ENCODE measurements at places on chromosomes 5 and 9. TPM values are rescaled to one million over a fixed set of nuclear protein-coding genes. Genes with fewer than 3 reads are reported as not detected.

DNA sequence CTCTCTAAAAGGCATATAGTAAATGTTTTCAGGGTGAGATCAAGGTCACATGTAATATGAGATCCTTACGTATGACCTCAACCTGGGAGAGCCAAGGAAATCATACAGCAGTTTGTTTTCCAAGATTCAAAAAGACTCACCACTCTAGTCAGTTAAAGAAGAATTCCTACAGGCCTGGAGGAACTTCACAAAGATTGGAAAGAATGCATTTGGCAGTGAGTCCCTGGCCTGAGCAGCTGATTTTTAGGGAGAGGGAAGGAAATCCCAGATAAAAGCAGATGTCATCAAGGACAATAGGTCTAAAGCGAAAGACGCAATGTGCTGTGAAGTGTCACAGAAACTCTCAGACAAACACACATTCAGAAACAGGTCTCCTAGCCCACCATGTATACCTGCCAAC, 424.0 kb upstream of the ZNF462 start:
- no peak for DNase-seq

GRCh38 chr9:22215521-22215920, 206.4 kb upstream of the CDKN2B start:
- no peak for DNase-seq

DNA sequence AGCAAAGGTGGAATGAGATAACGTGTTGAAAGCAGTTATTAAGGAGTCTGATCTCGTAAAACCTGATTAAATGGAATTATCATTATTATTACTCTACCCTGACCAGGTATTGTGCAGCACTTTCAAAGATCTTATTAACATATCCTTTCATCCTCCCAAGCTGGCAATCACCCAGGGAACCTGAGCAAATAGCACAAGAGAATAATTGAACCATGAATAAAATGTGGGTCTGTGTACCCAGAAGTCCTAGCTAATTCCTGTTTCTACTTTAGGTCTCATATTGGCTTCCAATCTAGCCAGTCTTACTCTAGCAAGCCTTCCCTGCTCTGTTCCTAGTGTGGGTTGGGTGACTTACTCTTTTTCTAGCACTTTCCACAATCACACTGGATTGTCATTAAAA, 162.2 kb upstream of the STK32A start:
- no peak for DNase-seq

GRCh38 chr5:14365831-14366430, 215.7 kb upstream of the OTULINL start:
- peak; percentile 15 for DNase-seq

Gene GRM6
- total RNA-seq, result not detected

DNA sequence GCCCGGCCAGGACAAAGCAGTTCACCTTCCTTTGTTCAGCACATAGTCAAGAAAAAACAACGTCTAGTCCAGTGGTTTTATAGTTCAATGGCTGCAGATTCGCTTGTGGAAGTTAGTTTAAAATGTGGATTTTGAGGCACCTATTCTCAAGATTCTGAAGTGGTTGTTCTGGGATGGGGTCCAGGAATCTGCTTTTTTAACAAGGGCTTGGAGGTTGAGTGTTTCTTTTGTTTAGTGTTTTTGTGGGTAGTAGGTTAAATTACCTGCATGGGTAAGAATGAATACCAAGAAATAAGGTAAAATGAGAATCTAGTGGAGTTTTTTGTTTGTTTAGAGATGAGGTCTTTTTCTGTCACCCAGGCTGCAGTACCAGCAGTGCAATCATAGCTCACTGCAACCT, 28.4 kb upstream of the NADK2 start:
- no peak for DNase-seq

- DNase-seq, result peak; percentile 68
These were observed 44.9 kb upstream of the STXBP1 start for GRCh38 chr9:127567035-127567729.

- DNase-seq, result no peak
These were observed 10.7 kb upstream of the CREBRF start for GRCh38 chr5:173045474-173045873.

Gene ZNF608
- total RNA-seq, result 41.1 TPM

GRCh38 chr9:124267271-124267807, 9.6 kb downstream of the NEK6 start:
- DNase-seq, result peak; percentile 96

Gene INSL4
- total RNA-seq, result not detected

Gene CAMK4
- 0.19 TPM for total RNA-seq

GRCh38 chr5:124744170-124744971, 2.1 kb downstream of the ZNF608 start:
- DNase-seq, result peak; percentile 72

- DNase-seq, result no peak
These were observed 16.8 kb upstream of the POMT1 start for GRCh38 chr9:131485728-131486422.

GRCh38 chr5:98292496-98292895, 481.0 kb upstream of the RGMB start:
- DNase-seq, result no peak

Gene ANAPC2
- 30.6 TPM for total RNA-seq

Gene PCSK5
- total RNA-seq, result 5.4 TPM

Gene STC2
- 482 TPM for total RNA-seq

DNA sequence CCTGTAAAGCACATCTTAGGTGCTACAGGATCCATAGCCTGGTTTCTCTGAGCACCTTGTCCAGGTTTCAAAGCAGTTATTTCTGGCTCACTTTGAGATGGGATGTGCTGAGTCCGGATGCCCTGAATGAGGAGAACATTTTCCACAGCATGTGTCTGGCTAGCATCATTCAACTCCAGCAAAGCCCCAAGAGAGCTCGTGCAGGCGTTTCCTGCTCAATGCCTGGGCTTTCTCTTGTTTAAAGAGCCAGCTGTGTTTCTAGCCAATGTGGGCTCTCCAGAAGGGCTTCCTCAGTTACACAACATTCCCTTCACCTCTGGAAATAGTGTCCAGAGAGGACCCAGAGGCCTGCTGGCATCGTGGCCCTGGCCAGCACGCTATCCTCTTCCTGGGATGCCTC, 411.7 kb downstream of the DMAC1 start:
- DNase-seq, result no peak

DNA sequence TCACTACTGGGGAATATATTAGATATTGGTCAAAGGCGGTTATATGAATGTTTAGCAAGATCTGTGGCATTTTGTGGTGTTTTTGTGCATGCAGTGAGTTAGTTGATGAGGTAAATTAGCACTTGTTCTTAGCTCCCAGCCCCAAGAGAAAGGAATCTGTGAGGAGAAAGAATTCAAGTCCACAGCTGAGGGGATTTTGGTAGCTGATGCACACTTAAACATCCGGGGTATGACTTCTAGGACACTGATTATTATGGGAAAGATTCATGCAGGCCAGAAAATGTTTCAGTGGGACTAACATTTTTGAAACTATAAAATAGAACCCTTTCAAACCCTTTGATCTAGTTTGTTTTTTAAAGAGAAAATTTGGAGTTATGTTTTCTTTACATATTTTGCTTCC, 118.2 kb upstream of the RPS23 start:
- DNase-seq, result peak; percentile 34

DNA sequence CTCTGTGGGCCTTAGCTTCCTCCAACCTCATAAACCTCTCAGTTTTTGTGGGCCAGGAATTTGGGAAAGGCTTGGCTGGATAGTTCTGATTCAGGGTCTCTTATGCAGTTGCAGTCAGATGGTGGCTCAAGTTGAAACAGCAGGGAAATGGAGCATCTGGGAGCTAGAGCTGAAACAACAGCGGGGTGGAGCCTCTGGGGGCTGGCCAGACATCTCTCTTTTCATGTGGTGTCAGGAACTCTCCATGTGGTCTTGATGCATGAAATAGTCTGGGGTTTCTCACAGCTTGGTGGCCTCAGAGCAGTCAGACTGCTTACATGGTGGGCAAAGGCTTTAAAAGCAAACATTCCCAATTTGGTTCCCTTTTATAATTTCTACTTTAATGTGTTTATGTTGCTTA, 13.5 kb downstream of the ZNF346 start:
- peak; percentile 40 for DNase-seq

Gene CMYA5
- total RNA-seq, result 0.47 TPM

- DNase-seq, result no peak
These were observed 82.3 kb downstream of the NUDT12 start for GRCh38 chr5:103480246-103480645.

GRCh38 chr9:105842023-105842644, 147.8 kb downstream of the TMEM38B start:
- DNase-seq, result peak; percentile 36

Gene GGTA1
- total RNA-seq, result not detected

DNA sequence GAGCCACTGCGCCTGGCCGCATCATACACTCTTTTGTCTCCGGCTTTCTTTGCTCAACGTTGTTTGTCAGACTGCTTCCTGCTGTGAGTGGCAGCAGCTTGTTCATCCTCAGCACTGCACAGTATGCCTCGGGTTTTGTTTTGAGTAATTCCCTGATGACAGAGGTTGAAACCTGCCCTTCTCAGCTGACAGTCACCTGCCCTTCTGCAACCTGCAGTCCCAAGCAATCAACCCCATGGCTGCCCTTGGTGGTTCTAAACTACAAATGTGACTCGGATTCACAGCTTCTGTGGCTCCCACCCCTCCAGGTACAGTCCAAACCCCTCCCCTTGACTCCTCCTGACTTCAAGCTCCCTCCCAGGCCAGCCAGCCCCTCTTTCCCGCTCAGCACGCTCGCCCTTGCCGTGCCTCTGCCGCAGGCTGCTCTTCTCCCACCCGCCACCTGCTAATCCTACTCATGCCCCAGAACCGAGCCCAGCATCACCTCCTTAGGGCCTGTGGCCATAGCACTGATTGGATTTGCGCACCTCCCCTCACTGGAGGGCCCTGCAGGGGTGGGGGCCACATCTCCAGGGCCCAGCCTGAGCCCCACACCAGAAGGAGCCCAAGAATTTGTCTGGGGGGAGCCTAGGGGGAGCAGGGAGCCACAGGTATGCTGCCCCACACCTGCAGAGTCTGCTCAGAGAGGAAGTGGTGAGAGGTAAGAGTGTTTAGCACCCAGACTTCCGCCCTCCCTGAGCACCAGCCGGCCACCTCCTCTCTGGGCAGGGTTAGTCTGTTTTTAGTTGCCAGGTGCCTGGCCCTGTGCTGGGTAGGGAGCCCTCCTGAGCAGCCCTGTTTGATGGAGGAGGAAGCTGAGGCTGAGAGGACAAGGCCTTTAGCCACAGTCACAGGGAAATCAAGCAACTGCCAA, 10.1 kb downstream of the EEIG1 start:
- no peak for DNase-seq

DNA sequence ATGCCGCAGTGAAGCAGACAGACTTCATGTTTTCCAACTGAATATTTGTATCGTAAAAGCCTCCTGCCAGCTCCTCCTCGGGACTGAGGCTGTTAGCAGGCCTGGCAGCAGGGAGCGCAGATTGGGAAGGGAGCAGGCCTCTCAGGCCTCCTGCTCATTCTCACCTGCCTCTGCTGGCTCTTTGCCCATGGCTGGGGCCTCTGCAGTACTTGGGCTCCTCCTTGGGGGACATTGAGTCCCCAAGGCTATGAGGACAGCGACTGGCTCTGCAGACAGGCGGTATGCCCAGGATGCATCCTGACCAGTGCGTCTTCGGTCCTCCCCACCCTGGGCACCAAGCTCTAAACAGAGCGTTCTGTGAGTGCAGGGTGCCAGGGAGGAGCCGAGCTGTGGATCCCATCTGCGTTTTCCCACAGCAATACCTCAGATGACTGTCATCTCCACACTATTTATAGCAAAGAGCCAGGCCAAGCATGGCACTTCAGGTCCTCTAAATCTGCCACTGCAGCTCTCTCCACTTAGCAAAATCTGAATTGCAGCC, 38.7 kb downstream of the TSTD2 start:
- DNase-seq, result peak; percentile 80

- no peak for DNase-seq
These were observed 732.0 kb upstream of the CTNND2 start for GRCh38 chr5:12636209-12636608.

GRCh38 chr5:80246001-80246758, 9.7 kb downstream of the SERINC5 start:
- DNase-seq, result peak; percentile 69

Gene DMRT2
- not detected for total RNA-seq

Gene PRUNE2
- 650 TPM for total RNA-seq

- no peak for DNase-seq
These were observed 99.3 kb downstream of the NUDT12 start for GRCh38 chr5:103463261-103463660.

GRCh38 chr9:76756268-76756640, 8.0 kb upstream of the PCA3 start:
- peak; percentile 45 for DNase-seq

- DNase-seq, result no peak
These were observed 32.1 kb downstream of the FOXI1 start for GRCh38 chr5:170137694-170138214.

Gene NEURL1B
- 3.8 TPM for total RNA-seq

- no peak for DNase-seq
These were observed 33.1 kb downstream of the ZCCHC9 start for GRCh38 chr5:81334304-81335061.

Gene NOTCH1
- total RNA-seq, result 16.0 TPM

DNA sequence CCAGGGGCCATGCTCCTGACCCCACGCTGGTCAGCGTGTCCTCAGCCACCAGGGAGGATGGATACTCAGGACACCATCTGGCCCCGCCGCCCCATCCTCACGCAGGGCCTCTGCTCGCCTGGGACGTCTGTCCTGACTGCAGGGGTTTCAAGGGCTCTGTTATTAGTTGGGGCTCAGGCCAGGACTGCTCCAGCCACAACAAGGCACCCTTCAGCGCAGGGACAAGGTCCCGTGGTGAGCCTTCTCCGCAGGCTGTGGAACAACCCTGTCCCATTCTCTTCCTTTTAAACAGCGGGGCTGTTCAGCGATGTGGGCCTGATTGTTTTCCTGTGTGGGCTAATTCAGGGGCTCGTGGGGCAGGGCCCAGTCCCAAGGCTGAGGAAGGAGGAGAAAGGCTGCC, 61.6 kb downstream of the SEMA4D start:
- no peak for DNase-seq
